RWPE1 (cell line): ENCODE measurements at places on chromosomes 3 and 15.

DNA sequence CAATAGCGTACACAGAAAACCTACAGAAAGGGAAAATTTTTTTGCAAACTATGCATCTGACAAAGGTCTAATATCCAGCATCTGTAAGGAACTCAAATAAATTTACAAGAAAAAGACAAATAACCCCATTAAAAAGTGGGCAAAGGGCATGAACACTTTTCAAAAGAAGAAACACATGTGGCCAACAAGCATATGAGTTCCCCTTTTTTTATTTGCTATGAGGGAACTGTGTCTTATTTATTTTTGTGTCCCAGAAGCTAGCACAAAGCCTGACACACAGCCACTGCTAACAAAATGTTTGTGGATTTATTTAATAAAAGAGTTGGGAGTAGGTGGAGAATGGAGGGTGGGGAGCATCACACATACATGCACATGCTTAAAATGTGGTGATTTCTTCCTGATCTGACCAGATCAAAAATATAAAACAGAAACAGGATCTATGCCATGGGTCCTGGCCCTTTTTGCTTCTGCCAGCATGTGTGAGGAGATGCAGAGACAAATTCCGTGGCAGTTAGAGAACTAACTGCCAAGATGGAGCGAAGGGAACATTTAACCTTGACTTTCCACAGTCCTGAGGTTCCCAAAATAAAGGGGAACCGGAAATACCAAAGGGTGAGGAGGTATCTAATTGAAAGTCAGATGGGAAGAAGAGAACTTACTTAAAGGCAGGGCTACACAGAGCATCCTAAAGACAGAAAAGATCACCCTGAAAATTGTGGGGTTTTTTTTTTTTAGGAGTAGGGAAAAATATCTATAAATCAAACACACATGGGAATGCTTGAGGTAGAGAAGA, at the start of gene TMEM202:
Gene TMEM202 (plus strand): TSS at position 510 of the 793 bp plus-strand sequence. CDS start 22 bp downstream, at position 532.
- no peak for DNase-seq

- no peak for DNase-seq
Observed at GRCh38 chr3:126264381-126264780, 84.0 kb upstream of the ALDH1L1 start.

DNA sequence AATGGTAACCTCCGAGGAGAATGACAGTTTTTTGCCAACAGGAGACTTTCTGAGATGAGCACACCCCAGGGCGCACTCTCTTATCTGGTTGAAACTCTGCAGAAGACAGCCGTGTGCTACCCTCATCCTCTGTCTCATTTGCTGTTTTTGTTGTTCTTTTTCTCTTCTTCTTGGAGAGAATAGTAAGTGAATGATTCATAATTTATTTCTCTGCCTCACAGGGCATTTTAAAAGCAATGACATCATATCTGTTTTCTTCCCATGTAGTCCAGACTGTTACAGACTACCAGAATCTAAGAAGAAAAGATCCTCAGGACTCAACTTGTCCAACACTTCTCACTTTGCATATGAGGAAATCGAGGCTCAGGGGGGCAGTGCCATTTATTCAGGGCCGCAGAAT, 771.1 kb upstream of the GRM7 start:
- no peak for DNase-seq

- no peak for DNase-seq
Observed at GRCh38 chr3:185934767-185935464, 2.9 kb downstream of the TRA2B start.

- DNase-seq = no peak
Observed at GRCh38 chr15:43132830-43133429, 456 bp upstream of the TMEM62 start.

GRCh38 chr15:44536302-44536961, 515 bp upstream of the EIF3J start:
- DNase-seq = peak; percentile 95

DNA sequence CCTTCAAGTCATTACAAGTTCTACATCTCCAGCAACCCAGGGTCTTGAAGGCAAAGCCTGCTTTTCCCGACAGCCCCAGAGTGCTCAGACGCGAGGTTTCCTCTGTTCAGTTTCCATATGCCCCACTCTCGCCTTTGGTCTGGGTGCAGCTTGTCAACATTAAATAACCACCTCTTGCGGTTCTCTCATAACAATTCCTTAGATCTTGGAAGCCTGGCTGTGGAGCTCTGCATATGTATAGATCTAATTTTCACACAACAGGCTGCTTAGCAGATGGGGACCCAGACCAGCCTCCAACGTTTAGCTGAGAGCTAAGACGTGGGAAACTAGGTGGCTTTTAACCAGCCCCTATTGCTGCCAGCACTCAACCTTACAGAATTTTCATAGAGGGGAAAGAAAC, 295.5 kb downstream of the RPLP1 start:
- no peak for DNase-seq

DNA sequence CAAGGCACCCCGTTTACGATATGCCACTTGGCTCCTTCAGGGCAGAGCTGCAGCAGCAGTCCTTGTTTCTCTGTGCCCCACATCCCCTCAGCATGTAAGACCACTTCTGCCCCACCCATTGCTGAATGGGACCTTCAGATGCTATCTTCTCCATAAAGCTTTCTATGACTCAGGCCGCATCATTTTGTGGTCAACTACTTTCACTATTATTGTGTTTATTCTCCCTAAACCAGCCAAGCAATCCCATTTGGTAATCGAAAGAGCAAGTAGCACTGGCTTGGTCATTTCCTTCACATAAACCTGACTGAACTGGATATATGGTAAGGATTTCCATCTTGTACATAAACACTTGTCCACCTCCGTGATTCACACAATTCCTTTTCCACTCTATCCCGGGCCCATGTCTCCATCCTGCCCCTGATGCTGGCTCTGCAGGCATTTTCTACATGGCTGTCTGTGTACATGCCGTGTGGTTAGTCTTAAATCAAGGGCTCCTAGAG, 25.7 kb downstream of the LIPC start:
- DNase-seq = peak; percentile 59

- no peak for DNase-seq
Observed at GRCh38 chr3:79983118-79983517, 215.3 kb upstream of the ROBO1 start.
